ENCODE measurements at places on chromosomes 13 and 19.

DNA sequence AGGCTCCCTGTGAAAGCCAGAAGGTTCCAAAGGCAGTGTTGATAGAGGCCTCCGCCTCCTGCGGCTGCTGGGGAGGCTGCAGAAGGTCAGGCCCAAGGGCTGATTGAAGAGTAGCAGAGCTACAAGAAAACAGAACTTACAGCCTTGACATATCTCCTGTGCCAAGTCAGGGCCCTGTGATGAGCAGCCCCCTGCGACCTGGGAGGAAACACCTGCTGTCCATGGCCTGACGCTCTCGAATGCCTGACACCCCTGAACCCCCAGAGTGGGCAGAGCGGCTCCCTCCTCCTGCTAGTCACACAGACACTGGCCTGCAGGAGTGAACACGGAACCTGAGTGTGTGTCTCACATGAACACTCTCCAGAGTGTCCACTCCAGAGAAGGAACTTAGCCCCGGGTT lies 38.2 kb upstream of the TUBGCP3 start:
- no peak for DNase-seq

GRCh38 chr13:32019612-32020233 lies 11.9 kb upstream of the FRY start:
- DNase-seq = no peak

DNA sequence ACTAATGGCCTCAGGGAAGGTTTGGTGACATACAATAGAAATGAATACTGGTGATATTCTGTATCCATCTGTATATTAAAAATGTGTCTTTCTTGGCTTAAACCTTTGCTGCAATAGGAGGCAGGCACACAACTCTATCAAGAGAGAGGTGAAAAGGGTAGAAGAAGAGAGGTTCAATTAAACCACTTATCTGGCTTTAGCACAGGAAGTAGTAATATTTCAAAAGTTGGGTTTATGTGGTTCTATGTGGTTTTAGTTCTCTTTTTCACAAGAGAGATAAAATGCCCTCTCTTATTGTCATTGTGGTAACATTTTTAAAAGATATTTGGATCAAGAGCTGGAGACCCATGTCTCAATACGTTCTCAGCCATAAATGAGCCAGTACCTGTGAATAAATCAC lies 146.2 kb upstream of the FNDC3A start:
- DNase-seq = no peak

DNA sequence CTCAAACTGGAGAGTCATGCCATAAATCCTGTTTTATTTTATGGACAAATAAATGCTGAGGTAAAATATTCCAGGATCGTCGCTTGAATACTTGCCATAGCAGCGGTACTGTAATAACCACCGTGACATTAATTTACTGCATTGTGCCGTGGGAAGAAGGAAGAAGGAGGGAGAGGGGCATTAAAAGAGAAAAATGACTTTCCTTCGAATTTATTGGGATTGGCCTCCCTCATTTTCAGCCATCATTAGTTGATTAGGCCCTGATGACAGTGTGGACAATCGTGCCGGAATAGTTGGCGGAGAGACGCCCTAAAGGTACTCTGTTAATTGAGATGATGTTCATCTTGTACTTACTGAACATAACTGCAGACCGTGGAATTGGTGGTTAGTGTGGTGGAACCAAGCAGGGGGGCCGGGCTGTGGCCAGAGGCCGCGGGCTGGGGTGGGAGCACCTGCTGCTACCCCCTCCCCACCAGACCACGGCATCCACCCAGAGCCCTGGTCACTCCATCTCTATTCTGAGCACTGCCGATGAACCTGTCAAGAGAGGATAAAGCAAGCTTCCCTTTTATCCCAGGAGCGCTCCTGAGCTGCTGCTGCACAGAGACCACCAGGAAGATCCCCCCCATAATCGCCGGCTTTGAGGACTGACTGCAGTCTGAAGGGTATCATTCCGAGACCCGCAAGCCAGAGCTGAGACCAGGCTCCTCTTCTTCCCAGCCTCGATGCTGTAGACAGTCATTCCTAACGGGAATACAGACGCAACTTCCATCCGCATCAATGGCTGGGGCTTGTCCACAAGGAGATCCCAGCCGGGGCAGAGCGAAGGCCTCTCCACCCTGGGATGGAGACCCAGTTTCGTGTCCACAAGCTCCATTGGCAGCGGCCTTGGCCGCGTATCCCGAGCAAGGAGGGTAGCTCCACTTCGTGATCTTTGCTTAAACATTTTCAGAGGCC lies 168.3 kb upstream of the TSHZ3 start:
- DNase-seq = no peak
